ENCODE measurements at places on chromosomes 2 and 18.
A peak's percentile ranks its signal among the peaks of the same experiment; 100 is the strongest.

DNA sequence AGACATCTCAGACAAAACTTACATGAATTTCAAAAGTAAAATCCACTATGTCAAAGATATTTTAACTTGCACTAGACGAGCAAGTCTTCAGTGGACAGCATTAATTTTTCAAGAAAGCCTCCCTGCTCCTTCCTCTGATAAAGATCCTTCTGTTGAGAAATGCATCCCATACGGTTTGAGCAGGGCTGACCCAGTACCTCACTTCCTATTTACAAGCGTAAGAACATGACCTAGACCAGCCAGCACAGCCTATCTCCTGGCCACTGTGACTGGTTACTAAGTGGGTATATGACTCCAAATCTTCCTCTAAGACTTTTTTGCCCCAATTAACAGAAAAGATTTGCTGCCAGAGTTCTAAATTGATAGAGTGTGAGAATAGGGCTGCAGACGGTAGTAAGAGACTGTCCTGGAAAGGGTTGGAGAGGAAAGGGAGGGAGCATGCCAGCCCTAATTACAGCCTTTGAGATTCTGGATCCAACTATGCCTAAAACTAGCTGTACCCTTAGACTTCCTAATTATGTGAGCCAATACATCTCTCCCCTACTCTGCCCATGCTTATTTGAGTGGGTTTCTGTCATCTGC lies 108.4 kb downstream of the PRELID3A start:
- DNase-seq, result no peak

DNA sequence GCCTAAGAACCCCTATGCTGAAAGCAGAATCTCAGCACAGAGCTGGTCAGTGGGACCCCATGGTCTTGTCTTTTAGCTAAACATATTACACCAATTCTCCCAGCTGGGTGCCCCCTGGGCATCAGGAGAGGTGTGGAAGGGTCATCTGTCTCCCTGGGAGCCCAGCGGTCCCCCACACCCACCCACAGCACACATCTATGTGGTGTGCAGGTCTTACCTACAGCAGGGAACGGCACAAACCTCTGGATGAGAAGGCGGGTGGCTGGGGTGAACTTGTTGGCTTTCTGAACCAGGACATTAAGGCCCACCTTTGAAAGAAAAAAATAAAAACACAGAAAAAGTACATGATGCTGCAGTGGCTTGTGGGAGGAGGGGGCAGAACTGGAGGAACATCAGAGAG lies 70.7 kb downstream of the EMX1 start:
- DNase-seq, result no peak

DNA sequence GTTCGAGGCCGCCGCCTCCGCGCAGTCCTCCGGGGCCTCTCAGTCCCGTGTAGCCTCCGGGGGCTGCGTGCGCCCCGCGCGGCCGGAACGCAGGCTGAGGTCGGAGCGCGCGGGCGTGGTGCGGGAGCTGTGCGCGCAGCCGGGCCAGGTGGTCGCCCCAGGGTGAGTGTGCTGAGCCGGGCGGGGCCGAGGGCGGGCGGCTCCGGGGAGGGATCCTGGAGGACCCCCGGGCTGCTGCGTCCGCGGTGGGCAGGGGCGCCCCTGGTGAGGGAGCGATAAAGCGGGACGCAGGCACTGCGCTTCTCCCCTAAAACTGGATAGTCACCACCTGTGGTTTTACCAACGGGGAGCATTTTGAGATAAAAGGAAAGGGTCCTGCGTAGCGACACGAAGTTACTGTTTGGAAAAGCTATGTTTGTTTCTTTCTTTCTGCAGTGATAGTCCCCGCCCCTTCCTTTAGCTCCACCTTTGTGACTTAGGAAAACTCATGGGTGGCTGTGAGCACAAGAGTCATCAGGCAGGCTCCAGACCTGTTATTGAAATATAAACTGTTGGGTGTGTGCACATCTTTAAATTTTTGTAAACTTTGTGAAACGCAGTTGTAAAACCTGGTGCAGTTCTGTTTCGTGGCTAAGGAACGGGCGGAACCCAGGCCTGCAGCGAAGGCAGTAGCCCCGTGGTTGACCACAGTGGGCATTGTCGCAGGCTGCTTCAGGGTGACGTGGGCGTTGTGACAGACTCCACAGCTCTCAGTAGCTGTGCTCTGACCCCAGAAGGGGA lies 687 bp downstream of the CTDP1 start:
- no peak for DNase-seq

DNA sequence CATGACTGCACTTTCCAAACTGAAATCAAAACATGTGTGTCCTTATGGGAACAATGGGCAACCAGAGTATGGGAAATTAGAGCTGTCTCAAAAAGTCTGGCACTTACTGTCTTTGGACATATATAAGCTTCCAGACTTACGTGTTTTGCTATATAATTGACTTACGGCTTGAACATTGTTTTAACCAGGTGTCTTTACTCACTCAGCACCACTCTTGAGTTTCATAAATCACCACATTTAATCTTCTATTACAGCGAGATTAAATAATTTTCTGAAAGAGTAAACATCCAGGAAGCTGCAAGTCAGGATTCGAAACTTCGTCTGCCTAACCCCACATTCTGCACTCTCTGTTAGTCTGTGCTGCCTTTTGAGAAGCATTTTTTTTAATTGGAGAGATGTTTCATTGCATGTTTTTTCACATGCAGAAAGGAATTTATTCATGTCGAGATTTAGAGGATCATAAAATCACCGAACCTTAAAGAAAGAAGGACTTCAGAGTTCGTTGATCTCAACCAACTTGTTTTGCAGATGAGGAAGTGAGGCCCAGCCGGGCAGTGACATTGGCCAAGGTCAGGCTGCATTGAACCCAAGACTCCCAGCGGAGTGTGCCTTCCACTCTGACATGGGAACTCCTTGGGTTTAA lies 137.3 kb downstream of the SETBP1 start:
- DNase-seq, result no peak

DNA sequence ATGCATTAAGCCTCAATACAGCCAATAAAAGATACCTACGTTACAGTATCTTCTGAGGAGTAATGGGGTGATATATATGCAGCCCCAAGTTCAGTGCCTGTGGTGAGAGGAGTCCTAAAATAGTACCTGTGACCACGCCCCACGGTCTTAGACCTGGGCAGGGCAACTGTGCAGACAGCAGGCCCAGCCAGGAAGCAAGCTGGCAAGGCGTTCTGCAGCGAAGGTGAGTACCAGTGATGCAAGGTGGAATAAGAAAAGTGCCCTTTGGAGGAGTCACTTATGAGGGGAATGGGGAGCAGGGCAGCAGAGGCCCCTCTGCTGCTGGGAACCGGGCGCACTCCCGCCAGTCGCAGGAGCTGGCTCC lies 12.7 kb upstream of the MAP3K2 start:
- no peak for DNase-seq

GRCh38 chr2:204202253-204202652 lies 265.7 kb downstream of the ICOS start:
- no peak for DNase-seq

GRCh38 chr2:119267604-119268003 lies 44.0 kb downstream of the STEAP3 start:
- no peak for DNase-seq

DNA sequence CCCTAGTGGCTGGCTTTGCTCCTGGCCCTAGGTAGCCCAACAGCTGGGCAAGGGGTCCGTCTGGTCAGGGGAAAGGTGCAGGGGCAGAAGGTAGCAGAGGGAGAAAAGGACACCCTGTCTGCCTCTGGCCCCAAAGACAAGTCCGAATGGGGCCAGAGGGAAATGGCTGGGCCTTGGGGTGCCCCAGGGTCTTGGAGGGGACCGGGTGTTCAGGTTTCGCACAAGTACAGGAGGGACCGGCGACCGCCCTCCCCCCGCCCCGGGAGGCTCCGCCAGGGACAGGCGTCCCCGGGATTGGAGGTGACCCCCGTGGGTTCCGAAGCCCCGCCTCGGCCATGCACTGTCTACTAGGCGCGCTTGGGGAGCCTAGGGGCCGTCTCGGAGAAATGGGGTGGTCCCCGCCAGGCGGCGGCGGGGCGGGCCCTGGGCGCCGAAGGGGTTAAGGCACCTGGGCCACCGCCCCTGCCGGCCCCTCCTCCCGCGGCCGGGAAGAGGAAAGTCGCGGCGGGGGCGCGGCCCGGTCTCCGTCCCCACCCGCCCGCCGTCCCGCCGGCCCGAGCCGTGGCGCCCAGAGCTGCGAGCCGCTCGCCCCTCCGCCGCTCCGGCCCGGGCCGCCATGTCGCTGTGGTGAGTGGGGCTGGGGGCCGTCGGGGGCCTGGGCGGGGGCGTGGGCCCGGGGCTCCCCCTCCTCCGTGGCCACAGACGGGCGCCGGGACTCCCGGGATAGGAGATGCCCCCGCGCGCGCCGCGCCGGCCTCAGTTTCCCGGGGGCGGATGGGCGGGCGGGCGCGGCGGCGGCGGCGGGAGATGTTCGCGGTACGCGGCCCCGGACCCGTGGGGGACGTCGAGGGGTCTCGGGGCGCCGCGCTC lies at the start of gene B3GNT7:
Gene B3GNT7, plus strand, starts transcription at position 523 of the 870 bp plus-strand sequence. Its CDS starts 94 bp downstream, at position 617.
- no peak for DNase-seq

DNA sequence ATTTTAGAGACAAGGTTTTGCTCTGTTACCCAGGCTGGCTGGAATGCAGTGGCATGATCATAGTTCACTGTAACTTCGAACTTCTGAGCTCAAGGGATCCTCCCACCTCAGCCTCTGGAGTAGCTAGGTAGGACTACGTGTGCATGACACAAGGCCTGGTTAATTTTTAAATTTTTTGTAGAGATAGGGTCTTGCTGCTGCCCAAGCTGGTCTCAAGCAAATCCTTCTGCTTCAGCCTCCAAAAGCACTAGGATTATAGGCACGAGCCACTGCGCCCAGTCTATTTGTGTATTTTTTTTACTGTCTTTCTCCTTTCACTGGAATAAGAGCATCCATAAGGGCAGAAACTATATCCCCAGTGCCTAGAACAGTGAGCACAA lies 89.3 kb downstream of the PLEKHM3 start:
- DNase-seq, result no peak

DNA sequence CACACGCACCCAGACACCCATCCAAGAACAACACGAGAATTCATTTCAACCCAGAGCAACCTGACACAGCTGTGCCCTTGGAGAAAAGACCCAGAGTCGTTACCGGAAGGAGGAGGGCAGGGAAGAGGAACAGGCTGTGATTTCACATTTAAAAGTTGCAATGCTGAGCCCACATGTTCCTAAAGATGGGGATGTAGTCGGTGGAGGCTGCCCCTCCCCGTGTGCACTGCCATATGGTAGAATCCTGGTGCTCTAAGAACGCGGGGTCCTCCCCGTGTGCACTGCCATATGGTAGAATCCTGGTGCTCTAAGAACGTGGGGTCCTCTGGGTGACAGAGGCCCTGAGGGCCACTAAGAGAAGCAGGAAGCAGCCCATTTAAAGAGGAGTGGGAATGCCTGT lies 10.9 kb downstream of the MTERF4 start:
- DNase-seq, result no peak

- no peak for DNase-seq
These were observed 6.2 kb downstream of the ODC1 start for GRCh38 chr2:10441948-10442347.

- no peak for DNase-seq
These were observed at the start of gene ABCA12 for GRCh38 chr2:215138479-215138878. TSS of gene ABCA12 (minus strand) at chr2:215138626. CDS start at chr2:215138208, 418 bp downstream.

DNA sequence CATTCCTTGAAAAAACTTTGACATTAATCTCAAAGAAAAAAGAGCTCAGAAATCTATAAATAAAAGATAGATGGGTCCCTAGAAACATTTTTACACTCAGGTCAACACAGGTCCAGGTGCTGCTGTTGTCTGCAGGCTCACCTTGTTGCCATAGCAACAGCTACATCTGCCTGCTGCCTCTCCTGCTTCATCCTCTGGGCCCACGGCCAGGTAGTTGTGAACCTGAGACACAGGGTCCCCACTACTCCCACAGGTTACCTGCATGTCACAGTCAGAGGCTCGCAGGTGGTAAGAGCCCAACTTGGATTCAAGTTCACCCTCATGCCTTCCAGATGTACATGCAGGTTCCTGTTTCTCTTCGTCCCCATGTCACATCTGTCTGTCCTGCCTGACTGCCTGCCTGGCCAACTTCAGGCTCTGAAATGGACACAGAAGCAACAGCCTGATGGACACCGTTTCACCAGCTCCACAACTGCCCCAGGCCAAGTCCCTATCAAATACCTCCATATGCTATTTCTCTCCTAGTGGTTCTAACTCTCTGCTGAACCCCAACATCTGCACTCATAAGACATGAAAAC lies 88.3 kb upstream of the SALL3 start:
- no peak for DNase-seq

GRCh38 chr2:19801367-19802080 lies 100.3 kb downstream of the TTC32 start:
- peak; percentile 80 for DNase-seq

DNA sequence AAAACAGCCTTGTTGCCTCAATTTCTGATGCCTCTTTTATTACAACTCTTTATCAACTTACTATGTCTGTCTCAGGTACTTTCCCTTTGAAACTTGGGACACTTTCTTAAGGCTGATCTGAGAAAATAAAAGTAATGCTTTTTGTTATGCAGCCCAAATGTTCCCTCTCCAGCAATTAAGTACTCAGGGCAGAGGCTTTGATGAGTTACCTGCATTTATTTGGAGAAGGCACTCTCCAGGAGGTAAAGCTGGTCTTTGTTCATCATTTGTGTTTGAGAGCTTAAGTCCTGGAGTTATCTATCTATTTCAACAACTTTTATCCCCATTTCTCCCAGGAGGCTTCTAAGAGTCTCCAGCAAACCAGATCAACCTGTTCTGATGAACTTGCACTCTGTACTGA lies 259.2 kb downstream of the ASXL3 start:
- DNase-seq, result no peak

DNA sequence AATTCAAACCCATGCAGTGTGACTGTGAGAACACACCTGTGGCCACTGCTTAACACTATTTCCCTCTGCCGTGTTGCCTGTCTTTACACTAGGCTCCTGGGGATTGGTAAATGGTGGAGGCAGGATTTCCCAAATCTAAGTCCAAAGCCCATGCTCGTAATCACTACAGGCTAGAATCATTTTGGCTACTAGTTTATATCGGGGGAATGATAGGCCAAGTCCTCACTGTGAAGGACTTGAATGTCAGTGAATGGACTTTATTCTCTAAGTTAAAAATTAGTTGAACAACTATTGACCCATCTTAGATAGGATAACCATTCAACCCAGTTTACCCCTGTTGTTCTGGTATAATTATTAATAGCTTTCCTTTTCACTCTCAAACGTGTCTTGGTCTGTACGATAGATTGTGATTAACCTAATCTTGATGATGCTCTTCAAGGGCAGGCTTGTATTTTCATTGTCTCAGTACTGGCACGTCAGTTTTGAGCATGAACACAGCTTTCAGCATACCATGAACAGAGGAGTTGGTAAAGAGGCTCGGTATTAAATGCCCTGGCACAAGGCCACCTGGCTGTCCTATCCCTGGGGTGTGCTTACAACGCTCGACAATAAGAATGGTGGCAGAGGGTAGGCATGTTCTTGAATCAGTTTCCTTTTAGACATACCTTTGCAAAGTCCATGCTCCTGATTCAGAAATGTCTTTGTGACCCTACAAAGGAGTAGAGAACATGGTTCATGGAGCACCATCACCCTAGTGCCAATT lies 148.8 kb downstream of the RTN4 start:
- no peak for DNase-seq

- no peak for DNase-seq
These were observed 96.4 kb upstream of the LDAH start for GRCh38 chr2:20919297-20919800.

GRCh38 chr2:170221317-170222288 lies 43.7 kb downstream of the MYO3B start:
- DNase-seq, result no peak

All from 8988T (cell line).